Anterior cingulate cortex (tissue), 58 donors: ENCODE measurements at places on chromosomes 2 and 18.
A peak's percentile ranks its signal among the peaks of the same experiment; 100 is the strongest.

GRCh38 chr18:58520969-58521368 is 107.9 kb downstream of the ALPK2 start:
- no peak for DNase-seq

- DNase-seq, result no peak
These were observed 244.0 kb downstream of the DYSF start for GRCh38 chr2:71697106-71698004.

GRCh38 chr18:29616867-29617266 is 1425.7 kb downstream of the DSC3 start:
- no peak for DNase-seq

- peak; percentile 24 for DNase-seq
These were observed 10.5 kb upstream of the TOGARAM2 start for GRCh38 chr2:28970464-28971160.

- no peak for DNase-seq
These were observed 272.0 kb downstream of the CYRIA start for GRCh38 chr2:16393500-16394071.

- DNase-seq, result no peak
These were observed 36.9 kb downstream of the TRAK2 start for GRCh38 chr2:201414099-201415023.

DNA sequence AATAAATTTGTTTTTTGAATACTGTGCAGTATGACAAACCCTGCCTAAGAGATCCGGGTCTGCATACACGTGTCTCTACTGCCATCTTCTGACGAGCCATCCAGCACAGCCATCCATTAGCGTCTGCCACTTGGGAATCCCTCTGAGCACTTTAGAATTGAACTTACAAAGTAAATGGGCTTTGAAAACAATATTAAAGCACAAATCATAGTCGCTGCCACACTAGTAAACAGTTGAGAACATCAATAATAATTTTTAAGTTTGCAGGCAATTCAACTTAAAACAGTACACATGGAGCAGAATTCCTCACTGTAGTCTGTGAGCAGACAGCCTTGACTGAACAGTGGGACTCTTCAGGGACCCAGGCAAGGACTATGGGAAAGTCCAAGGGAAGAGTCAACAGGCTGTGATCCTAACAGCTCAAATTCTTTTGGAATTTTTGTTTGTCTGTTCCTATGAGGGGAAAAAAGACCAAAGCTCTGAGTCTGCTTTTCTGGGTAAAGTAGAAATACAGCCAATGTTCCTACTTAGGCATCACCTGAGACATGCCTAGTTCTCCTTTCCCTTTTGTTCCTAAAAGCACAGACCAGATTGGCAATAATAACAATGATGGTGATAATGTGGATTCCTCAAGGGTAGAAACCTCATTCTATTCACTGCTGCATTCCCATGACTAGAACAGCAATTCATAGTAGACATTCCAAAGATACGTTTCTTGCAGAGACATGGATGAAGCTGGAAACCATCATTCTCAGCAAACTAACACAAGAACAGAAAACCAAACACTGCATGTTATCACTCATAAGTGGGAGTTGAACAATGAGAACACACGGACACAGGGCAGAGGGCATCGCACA is 92.9 kb downstream of the MREG start:
- peak; percentile 12 for DNase-seq

DNA sequence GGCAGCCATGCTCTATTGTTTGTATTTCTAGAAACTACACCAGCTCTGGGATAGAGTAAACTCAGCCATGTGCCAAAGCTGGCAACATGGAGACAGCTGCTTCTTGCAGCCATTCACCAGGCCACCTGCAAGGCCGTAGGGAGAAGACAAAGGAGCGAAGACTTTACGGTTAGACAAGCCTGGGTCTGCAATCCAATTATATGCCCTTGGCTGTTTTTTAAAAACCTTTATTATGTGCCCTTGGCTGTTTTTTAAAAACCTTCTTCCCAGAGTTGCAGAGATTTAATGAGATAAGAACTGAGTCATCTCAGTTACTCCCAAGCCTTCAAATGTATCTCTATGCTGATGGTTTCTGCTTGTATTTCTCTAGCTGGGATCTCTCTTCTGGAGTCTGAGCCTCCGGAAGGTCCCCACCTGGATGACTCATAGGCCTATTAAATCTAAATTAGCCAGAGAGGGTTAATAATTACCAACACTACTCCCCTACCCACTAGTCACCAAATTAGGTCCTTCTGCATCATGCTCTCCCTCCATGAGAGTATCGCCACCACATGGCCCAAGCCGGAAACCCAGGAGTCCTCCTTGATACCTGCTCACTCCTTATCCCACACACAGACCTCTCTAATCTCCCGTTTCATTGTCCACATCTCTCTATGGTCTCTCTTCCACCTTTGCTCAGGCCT is 17.5 kb upstream of the DPP4 start:
- DNase-seq, result no peak

- no peak for DNase-seq
These were observed 176.1 kb upstream of the TNP1 start for GRCh38 chr2:217035967-217036366.

- peak; percentile 27 for DNase-seq
These were observed 6.3 kb downstream of the TPRKB start for GRCh38 chr2:73730810-73731209.

- no peak for DNase-seq
These were observed 166.0 kb downstream of the NCK2 start for GRCh38 chr2:105910497-105911238.

DNA sequence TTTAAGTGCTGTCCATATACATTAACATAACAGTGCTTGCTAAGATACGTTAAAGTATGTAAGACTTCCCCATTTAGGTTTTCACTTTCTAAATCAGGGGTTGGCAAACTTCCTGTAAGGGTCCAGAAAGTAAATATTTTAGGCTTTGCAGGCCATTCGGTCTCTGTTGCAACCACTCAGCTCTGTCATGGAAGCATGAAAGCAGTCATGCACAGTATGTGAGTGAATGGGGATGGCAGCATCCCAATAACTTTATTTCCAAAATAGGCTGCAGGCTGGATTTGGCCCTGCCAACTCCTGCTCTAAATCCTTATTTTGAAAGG is 128.7 kb downstream of the PLA2R1 start:
- no peak for DNase-seq
